ENCODE measurements at places on chromosomes 1 and 21.

DNA sequence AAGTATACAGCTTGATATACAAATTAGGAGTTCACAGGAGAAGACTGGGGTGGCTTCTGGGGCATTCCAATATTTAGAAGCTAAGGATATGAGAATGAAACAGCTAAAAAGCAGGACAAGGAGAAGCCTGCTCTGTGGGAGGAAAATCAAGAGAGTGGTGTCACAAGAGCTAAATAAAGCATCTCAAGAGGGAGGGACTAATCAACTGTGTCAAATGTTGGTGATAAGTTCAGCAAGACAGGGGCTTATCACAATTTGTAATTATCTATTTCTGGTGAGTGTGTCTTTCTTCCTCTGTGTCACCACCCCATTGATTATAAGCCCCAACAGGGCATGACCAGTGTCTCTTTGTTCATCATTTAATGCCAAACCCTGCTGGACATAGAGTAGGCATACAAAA is 295.8 kb upstream of the DUSP10 start:
- no peak for DNase-seq

DNA sequence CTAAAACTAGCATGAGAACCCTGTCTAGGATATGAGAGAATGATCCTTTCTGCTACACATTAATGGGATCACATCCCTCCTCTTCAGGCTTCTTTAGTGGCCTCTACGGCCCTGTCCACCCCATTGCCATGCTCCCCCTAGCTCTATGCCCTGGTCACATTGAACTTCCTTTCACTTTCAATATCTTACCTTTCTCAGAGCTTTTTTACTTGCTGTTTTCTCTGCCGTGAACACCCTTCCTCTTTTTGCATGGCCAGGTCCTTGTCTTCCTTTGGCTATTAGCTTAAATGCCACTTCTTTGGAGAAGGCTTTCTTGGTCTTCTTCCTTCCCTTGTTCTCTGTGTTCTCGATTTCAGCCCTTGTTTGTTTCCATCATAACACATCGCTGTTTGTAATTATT is 97.4 kb downstream of the GIPC2 start:
- DNase-seq: no peak

DNA sequence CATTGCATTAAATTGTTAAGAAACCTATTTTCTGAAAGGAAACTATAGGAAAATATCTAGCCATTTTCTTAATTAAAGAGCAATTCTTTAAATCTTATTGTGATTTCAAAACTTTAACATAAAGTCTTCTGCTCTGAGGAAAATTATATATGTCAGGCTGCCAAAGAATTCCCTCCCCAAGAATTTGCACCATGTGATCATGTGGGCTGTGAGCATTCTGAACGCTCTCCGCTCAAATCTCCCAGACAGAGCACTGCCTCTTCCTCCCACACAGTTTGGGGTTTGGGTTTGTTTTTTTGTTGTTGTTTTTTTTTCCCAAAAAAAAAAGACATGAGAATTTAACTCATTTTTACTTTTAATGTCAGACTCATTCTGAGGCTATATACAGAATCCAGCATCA is 155.9 kb upstream of the PALMD start:
- no peak for DNase-seq

- DNase-seq: no peak
Observed at GRCh38 chr1:32897082-32898049, 3.8 kb downstream of the TMEM54 start.

- DNase-seq: no peak
Observed at GRCh38 chr1:178599745-178600144, 86.8 kb downstream of the TEX35 start.

DNA sequence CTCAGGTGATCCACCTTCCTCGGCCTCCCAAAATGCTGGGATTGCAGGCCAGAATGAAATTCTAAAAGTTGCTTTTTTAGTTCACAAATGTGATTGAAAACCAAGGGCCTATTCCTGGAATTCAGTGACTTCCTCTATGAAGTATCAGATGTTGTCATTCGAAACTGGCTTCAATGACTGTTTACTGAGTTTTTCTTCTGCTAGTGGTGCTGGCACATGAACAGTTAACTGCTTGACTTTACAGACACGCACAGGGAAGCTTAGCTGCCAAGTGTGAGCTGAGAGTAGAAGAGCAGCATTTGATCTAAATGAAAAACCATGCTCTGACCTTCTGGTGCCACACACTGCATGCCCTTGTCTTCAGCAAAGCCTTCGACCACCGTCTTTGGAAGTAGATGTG is 32.8 kb upstream of the AJAP1 start:
- DNase-seq: no peak
